ENCODE measurements at places on chromosomes 4 and X.

DNA sequence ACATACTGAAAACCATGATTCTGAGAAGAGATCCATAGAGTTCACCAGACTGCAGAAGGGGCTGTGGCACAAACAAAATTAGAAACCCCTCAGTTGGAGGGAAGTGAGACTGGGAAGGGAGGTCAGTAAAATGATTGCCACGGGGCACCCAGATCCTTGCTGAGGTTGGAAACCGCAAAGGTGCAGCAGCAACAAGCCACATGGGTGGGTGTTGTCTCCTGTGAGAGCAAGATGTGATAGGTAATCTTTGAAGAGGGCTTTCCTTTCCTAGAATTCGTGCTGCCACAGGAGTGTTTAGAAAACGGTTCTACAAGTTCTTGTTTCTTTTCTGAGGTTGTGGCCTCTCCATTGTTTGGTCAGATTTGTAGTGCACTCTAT lies 85.5 kb downstream of the NFKB1 start:
- no peak for DNase-seq

GRCh38 chr4:6191448-6192130 lies 8.8 kb downstream of the JAKMIP1 start:
- no peak for DNase-seq

- DNase-seq = no peak
Measured at GRCh38 chr4:66820681-66821080, 724.6 kb downstream of the CENPC start.

DNA sequence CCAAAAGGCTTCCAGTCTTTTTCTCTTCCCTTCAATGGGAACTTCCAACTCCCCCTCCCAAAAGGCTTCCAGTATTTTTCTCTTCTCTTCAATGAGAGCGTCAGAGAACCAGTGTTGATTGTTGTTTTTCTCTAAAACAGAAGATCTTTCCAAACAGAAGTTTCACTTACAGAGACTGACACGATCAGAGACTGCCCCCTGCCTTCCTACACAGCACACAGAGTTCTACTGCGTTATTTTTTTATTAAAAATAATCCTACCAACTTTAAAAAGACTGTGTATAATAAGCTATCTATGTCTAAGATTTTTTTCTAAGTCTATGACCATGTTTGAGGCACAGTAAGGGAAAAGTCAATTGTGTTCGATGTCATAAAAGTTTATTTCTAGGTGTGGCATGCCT lies 3.5 kb upstream of the HTR2C start:
- DNase-seq = no peak

DNA sequence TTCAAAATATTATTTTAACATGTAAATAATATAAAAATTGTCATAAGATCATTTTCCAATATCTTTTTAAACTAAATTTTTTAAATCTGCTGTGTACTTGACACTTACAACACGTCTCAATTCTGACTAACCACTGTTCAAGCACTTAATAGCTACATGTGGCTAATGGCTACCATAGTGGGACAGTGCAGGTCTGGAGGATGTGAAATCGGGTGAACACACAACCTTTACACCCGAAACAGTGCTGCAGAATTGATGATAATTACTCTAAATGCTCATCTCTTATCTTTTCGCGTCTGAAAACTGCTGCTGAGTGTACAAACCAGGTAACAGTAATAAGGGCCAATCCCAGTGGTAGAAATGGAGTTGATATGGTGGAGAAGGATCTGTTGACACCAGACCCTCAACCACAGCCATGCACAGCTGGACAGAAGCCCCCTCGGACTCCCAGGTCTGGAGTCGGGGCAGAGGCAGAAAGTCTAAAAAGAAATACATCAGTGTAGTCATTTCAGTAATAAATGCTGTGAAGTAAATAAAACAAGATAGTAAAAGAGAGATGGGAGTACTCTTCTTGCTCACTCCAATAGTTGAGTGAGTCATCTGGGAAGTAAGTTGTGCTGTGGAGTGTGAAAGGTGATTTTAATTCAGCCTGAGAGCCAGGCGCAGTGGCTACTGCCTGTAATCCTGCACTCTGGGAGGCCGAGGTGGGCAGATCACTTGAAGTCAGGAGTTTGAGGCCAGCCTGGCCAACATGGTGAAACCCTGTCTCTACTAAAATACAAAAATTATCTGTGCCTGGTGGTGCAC lies 150.0 kb downstream of the CBR4 start:
- DNase-seq = no peak

DNA sequence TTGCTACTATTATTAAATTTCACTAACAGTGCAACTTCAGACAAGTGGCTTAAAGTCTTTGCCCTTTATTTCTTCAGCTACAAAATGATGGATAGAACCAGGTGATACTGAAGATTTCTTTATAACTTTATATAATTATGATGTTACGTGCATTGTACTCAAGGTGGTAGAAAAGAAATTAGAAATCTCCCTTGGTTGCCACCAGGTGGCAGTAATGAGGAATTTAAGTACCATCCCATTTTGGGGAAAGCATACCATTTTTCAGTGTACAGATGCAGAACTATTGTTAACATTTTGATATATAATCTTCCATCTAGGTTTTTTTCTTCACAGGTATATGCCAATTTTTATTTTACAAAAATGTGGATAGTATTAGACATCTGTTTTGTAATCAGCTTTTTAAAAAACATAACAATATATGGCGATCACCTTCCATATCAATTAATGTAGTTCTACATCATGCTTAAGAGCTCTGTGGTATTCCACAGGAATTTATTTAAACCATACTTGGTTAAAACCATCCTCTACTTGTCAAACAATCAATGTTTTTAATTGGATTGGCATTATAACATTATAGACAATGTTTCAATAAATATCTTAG lies 37.7 kb upstream of the RAB33B start:
- peak; percentile 81 for DNase-seq

DNA sequence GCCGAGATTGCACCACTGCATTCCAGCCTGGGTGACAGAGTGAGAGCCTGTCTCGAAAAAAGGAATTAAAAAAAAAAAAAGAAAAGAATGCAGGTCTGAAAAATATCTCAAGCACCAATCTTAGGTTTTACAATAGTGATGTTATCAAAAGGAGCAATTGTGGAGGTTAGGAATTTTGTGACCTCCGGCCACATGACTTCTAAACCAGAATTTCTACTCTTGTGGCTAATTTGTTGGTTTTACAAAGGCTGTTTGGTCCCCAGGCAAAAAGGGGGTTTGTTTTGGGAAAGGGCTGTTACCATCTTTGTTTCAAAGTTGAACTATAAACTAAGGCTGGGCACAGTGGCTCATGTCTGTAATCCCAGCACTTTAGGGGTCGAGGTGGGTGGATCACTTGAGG lies 15.4 kb upstream of the ZNF41 start:
- DNase-seq = no peak

DNA sequence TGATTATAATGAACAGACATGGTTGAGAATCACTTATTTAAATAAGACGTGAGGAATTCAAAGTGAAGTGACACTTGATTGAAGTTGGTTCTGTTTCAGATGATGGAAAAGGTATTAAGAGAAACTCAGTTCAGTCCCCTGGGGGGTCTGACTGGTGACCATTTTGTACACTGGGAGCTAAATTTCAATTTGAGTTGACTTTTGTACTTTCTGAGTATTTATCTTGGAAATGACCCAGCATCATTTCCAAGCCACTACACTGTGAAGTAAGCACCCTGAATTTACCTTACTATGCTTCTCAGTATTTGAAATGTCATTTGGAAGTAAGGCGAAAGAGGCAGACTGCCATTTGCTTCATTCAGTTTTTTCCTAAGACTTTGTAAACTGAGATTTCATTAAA lies 73.4 kb downstream of the CNOT6L start:
- no peak for DNase-seq

DNA sequence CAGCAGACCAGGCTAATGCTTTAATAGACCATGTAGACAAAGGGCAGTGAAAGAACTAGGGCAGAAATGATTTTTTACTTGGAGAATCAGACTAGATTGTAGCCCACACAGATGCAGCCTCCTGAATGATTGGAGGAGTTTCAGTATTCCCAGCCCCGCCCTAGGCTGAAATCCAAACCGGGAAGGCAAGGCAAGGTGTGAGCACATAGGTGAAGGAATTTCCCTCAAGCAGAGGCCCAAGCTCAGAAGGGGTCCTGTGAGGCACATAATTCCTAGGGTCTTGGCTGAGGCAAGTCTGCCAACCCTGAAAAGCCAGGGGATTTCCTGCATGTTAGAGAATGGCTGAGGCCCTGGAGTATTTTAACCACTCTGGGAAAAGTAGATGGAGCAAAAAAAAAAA lies 56.4 kb upstream of the PAK3 start:
- peak; percentile 0 for DNase-seq

DNA sequence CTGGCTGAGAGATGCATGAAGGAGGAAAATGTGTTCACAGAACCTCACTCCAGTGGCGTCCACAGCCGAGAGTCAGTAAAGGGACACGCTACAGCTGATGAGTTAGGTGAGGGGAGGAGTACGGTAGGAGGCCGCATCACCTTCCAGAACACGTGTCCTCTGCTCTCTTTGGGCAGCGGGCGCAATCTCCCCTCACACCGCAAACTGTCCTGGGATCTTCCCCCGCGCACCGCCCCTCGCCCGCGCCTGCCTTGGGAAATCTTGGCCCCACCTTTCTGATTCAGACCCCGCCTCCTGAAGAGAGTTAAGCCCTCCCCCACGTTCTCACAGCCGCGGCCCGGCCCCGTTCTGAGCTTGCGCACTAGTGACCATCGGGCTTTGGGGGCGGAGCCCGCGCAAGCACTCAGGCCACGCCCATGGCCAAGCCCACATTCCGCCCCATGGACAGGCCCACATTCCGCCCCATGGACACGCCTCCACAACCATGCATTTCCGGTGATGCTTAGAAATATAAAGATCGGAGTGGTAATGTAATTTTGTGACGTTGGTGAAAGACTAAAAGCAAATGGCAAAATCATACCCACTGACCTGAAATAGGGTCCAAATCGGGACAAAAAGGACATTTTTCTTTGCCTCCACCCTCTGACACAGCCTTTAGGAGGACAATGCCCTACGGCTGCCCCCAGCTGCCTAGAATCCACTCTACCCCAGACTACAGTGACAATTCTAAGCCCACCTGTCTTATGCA lies 13.3 kb downstream of the SMIM10 start:
- peak; percentile 87 for DNase-seq

DNA sequence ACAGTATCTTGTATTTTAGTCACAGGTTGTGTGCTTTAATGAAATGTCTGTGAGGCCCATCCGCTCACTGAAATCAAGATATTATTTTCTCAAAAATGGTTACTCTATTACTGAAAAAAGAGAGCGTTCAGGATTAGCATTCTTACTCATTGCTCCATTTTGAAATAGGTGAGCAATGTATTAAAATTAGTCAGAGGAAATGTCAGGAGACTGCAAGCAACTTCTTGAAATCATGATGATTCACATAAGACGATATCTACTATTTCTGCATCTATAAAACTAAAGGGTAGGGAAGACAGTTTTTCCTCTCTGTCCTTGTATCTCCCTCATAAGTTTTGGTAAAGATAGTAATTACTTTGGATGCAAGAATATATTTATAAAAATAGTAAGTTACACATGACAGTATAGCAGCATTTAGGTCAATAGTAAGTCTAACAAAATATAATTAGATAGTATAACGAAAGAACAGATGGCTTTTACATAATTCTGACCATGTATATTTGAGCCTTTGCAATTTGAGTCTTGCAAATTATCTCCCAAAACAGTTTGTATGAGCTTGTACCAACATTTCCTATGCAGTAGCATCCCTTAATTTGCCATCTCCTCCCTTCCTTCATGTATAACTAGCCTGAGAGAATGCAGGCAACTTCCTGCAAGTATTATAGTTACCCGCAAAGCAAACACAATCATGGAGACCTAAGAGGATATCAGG lies 937.8 kb downstream of the PCDH7 start:
- DNase-seq = peak; percentile 28

DNA sequence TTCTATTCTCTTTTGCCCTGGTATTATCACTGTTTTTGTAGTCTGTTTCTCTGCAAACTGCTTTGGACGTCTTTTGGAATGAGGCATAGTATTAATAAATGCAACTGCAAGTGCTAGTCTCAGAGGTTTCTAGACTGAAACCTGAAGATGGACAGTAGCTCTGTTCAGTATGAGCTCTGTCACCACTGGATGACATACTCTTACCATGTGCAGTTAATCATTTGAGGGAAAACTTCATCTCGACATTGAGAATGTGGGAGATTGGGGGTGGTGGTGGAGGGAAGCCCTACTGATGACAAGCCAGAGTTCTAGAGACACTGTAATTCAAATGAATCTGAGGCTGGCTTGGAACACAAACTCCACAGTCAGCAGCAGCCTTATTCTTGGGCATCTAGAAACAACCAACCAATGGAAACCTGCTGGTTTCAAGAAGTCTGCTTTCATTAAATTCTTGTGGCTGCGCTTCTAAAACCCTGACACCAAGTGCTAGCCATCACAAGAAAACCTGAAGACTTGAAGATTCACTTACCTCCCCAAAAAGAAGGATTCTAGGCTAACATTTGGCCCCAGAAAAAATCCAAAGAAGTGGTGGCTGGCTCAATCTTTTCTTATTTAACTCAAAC lies 161.7 kb downstream of the RASL11B start:
- no peak for DNase-seq

- peak; percentile 44 for DNase-seq
Measured at GRCh38 chr4:152385551-152385950, 150.3 kb downstream of the FBXW7 start.

DNA sequence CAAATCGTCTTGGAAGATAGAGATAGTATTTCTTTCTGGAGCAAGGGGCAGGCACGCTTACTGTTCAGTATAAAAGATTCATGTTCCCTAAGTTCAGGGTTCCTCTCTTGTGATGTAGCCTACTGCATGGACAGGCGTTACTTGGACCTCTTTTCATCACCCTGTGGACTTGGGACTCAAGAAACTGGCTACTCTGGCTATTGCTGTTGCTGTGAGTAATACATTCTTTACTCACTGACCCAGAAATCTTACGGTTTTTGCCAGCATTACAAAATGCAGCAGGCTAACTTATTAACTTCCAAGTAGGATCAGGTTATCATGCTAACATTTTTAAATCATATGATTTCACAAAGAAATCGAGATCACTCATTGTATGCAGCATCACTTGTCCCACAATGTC lies 12.8 kb upstream of the GUCY1B1 start:
- peak; percentile 44 for DNase-seq

GRCh38 chr4:88989990-88990389 lies 67.0 kb downstream of the FAM13A start:
- no peak for DNase-seq

- peak; percentile 3 for DNase-seq
Measured at GRCh38 chrX:120372667-120373370, 10.9 kb downstream of the ATP1B4 start.

DNA sequence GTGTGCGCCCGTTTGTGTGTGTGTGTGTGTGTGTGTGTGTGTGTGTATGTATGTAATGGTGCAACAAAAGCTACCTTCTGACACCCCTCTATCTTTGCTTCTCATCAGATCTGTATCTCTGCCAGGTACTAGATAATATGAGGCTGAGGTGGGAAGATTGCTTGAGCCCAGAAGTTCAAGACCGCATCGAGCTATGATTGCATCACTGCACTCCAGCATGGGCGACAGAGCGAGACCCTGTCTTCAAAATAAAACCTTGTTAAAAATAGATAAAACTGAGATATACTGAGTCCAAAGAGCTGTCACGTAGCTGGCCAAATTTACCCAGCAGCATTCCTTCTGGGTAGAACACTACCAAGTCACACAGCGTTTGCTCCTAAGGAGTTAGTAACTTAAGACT lies 18.4 kb downstream of the NLGN4X start:
- no peak for DNase-seq

- DNase-seq = peak; percentile 44
Measured at GRCh38 chrX:10104958-10105658, 51.7 kb upstream of the CLCN4 start.
